Hematopoietic multipotent progenitor cell treated with erythropoietin and hydrocortisone succinate and interleukin-3 and kit ligand, for 6 days (in vitro differentiated cells): ENCODE measurements at places on chromosomes 7 and 10.

DNA sequence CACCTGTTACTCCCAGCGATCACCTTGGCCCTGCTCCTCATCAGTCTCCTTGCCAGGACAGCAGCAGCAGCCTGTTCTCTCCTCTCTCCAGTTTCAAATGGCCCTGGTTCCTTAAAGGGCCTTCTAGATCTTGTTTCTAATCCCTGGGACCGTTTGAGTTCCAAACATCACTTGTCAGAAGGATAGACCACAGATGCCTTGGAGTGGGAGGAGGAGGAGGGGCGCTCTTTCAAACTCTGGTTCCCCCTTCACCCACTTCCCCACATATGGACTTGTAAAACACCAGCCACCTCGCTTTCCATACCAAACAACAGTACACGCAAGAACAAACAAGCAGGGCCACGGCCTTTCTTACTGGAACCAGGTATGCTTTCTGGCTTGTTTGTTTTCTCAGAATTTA, 104.8 kb downstream of the PLXNA4 start:
- DNase-seq, result no peak

DNA sequence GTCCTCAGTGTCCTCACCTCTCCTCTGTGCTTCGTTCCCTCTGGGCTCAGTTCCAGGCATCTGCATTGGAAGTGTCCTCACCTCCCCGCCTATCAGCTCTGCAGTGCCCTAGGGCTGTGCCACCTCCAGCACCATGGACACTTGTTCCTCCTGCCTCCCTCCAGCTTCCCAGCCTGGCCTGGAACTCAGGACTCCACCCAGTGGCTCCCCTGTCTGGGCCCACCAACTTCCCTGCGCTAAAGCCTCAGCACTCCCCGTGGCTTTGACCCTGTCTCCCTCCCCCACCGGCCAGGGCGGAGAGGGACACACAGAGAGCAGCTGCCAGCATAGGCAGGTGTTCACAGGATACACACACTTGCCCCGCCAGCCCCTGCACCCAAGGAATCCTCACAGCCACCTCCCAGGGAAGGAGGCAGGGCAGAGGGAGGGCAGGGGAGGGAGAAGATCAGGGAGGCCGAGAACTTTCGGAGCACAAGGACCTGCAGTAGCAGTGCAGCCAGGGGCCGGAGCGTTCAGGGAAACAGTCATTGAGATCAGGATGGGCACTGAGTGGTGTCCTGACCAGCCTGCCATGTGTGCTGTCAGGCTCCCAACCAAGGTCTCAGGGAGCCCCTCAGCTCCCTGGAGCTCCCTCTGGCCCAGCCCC, 31.3 kb downstream of the ANXA8 start:
- DNase-seq, result no peak

GRCh38 chr10:113305871-113306270, 247.0 kb upstream of the HABP2 start:
- no peak for DNase-seq

DNA sequence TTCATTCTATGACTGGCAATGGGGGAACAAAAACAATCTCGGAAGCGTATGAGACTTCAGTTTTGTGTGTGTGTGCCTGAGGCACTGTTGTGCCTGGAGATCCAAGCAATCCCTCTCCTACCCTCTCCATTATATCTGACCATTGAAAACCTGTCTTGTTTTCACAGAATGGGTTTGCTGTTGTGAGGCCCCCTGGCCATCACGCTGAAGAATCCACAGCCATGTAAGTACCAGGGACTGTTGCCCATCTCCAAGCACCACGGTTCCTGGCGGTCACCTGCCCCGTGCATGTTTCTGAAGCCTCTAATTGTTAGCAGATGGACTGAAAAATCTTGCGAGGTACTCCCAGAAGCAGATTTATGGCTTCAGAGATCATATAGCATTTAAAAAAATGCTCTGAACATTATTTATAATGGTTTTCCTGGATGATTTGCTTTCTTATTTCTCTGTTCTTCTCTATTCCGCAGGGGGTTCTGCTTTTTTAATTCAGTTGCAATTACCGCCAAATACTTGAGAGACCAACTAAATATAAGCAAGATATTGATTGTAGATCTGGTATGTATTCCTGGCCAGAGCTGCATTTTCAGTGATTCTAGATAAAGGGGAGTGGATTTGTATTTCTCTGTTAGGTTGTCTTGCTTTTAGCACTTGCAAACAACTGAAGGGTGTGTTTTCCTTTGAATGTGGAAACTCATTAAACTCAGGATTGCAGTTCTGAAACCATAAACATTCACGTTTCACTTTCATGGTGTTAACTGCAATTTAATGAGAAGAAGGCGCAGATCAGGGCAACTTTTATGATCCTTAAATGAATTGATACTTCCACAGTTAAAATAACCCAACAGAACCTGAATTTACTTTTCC, 288.2 kb downstream of the TWIST1 start:
- DNase-seq, result no peak

DNA sequence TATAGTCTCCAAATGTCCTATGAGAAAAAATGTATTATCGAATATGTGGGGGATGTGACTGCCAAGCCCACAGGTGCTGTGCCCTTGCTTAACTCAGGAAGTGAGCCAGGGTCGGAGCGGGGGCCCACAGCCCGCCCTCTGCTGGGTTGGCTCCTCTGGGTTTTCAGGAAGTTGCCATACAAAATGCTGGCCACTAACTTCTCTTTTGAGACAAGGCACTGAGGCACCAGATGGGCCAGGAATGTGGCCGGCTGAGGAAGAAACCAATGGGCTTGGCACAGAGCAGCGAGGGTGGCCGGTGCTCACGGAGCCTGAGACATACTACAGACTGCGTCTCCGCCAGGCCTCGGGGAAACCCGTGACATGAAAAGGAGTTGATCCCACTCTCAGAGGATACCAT, 58.9 kb downstream of the FAM53B start:
- DNase-seq, result peak; percentile 64

- no peak for DNase-seq
Observed at GRCh38 chr7:25672496-25672895, 444.2 kb upstream of the NPVF start.

DNA sequence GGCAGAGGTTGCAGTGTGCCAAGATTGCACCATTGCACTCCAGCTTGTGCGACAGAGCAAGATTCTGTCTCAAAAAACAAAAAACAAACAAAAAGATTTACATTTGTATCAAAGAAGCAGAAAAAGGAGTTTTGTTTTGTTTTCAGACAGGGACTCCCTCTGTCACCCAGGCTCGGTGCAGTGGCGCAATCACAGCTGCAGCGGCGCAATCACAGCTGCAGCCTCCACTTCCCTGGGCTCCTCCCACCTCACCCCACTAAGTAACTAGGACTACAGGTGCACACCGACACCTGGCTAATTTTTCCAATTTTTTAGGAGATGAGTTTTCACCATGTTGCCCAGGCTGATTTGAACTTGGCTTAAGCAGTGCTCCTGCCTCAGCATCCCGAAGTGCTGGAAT, 1.8 kb downstream of the ARMC10 start:
- DNase-seq, result no peak

GRCh38 chr10:27646604-27647175, 98.9 kb downstream of the MKX start:
- no peak for DNase-seq

- peak; percentile 55 for DNase-seq
Observed at GRCh38 chr7:134943785-134944400, 42.4 kb upstream of the AGBL3 start.

GRCh38 chr7:148153616-148154284, 436.8 kb upstream of the C7orf33 start:
- no peak for DNase-seq

GRCh38 chr7:136956232-136956631, 87.8 kb downstream of the CHRM2 start:
- DNase-seq, result no peak

DNA sequence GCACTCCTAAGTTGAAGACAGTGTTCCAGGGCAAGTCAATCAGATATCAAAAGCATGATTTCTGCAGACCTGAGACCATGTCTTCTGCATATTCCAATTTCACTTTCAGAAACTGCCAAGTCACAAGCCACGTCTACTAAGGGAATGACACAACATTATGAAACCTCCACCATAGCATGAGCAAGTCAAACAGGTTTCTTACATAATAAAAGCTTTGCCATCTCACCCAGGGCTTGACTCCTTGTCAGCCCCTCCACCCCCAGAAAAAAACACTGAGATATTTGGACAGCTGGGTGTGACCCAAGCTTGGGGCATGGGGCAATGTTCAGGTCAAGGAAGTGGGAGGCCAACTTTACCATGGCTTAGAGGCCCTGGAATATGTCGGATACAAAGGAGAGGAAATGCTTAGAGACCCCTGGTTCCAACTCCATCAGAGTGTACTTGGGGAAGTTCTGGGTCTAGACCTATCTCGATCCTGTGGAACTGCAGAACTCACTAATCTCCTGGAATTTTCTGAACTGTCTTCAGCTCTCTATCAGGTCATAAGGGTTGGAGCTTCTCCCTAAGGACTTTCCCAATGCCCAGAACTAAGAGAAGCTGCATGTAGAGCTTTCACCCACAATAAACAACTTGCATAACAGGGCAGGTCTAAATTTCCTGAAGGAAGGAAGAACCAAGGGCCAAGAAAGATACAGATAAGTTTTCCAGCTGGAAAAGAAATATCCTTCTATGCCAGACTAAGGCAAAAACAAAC, 80.6 kb upstream of the NAMPT start:
- DNase-seq, result peak; percentile 54

- DNase-seq, result peak; percentile 45
Observed at GRCh38 chr7:118080947-118081346, 103.0 kb upstream of the LSM8 start.

DNA sequence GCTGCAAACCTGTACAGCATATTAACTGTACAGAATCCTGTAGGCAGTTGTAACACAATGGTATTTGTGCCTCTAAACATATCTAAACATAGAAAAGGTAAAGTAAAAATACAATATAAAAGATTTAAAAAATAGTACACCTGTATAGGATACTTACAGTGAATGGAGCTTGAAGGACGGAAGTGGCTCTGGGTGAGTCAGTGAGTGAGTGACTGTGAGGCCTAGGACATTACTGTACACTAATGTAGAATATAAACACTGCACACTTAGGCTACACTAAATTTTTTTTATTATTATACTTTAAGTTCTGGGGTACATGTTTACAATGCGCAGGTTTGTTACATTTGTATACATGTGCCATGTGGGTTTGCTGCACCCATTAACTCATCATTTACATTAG, 97.3 kb upstream of the STK17A start:
- DNase-seq, result no peak

DNA sequence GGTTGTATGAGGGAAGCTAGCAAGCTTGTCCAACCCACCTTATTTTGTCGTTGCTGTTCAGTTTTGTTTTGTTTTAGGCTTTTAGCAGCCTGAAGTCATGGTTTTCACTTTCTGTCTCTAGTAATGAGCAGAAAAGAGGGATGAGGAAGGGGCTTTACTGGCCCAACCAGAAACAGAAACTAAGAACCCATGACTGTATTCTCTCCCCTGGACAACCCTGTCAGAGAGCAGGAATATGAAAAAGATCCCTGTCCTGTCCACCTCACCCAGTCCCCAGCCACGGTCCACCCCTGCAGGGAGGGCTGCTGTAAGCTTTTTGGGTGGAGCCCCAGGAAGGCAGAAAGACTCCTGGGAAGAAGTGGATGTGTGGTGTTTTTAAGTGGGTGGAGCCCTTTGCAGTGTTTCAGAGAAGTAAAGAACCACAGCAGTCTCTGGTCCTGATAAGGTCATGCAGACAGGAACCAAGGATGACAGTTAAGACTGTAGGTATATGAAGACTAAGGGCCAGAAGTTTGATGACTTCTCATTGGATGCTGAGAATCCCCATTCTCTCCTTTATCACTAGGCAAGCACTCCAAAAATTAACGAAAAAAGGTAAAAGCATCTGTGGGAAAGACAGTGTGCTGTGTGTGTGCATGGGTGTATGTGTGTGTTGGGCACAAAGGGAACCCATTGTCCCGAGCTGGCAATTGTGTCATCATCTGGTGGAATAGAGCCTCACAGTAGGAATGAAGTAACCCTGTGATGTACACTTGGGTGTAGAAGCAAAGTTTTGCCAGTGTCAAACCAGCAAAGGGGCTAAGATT, 13.8 kb downstream of the MRPL32 start:
- peak; percentile 92 for DNase-seq
